ENCODE measurements at places on chromosomes 13 and 19. TPM values are rescaled to one million over a fixed set of nuclear protein-coding genes. Genes with fewer than 3 reads are reported as not detected.

The JUND gene
- 14.2 TPM for total RNA-seq

The FXYD1 gene
- total RNA-seq, result 0.18 TPM

The PRR20B gene
- total RNA-seq, result not detected

The SPACA4 gene
- total RNA-seq, result not detected

The VAV1 gene
- not detected for total RNA-seq

The CASP14 gene
- total RNA-seq, result not detected

GRCh38 chr19:48244281-48244680, 11.4 kb downstream of the CARD8 start:
- H3K27me3 ChIP-seq, result no peaks in the 10 kb centered on the region
- no peak for DNase-seq
- no peak overlapping the region for H3K27ac ChIP-seq
- H3K4me1 ChIP-seq, result peaks cover 5% of the 10 kb centered on the region
- H3K36me3 ChIP-seq, result peaks cover 8% of the 10 kb centered on the region

DNA sequence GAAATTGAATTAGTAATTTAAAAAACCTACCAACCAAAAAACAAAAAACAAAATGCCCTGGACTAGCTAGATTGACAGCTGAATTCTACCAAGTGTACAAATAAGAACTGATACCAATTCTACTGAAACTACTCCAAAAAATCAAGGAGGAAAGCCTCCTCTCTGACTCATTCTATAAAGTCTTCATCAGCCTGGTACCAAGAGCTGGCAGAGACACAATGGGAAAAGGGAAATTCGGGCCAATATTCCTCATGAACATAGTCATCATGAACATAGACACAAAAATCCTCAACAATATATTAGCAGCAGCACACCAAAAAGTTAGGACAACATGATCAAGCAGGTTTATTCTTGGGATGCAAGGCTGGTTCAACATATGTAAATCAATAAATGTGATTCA, 2667.7 kb upstream of the PCDH20 start:
- no peaks in the 10 kb centered on the region for H3K27me3 ChIP-seq
- DNase-seq, result peak; percentile 6
- no peak overlapping the region for H3K27ac ChIP-seq
- H3K4me3 ChIP-seq, result no peak overlapping the region
- no peaks in the 10 kb centered on the region for H3K4me1 ChIP-seq
- no peaks in the 10 kb centered on the region for H3K36me3 ChIP-seq

DNA sequence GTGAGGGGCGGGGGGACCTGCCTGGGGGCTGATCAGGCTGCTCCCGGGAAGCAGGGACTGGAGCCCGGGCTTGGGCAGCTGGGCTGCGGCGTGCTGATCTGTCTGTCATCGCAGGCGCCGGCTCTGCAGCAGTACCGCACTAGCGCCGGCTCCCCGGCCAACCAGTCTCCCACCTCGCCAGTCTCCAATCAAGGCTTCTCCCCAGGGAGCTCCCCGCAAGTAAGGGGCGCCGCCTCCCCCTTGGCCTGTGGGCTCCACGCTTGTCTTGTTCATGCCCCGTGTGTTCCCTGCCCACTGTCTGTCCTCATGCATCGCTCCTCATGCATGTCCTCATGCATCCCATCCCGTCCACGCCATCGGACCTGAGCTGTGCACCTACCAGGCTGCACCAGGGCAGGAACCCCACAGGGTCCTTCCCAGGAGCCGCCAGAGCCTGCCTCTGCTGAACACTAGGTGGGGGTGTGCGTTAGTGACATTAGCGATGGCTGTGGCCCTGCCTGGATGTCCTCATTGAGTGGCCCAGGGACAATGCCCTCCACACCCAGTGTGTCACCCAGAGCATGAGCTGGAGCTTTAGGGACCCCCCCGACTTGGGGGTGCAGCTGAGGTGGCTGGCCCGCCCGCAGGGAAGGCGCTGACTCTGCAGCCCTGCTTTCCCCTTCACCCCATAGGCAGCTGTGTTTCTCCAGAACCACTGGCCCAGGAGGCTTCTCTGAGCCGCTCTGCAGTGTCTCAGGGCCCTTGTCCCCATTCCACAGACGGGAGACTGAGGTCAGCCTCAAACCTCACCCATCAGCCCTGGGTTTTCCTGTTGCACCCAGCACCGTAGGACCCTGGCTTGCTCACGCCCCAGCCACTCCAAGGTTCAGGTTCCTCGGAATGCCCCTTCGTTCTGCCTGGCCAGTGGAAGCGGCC, 19.5 kb downstream of the COMP start:
- H3K27ac ChIP-seq, result no peak overlapping the region
- no peak for DNase-seq
- H3K27me3 ChIP-seq, result no peaks in the 10 kb centered on the region
- H3K4me1 ChIP-seq, result peaks cover 10% of the 10 kb centered on the region
- no peaks in the 10 kb centered on the region for H3K36me3 ChIP-seq

DNA sequence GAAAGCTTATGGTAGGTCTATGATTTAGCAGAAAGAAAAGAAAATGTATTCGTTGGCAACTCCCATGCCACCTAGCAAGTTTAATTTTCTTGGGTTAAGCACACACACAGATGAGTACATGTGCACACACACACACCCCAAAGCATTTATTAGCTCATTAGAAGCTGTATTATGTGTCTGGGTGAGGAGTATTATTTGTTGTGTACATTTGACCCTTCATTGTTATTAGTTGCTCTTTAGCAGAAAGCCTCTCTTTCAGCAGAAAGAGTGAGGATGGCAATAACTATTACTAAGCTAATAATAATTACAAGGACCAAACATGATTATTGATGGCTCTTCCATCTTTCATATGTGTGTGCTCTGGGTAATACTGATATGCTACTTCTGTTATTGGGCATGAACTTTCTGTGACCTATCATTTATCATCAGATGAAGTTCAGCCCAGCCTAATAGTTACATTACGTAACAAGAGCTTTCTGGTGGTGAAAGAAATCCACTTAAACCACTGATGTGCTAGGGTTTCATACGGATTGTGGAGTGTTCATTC, 177.4 kb upstream of the OBI1 start:
- H3K4me1 ChIP-seq, result no peaks in the 10 kb centered on the region
- no peaks in the 10 kb centered on the region for H3K36me3 ChIP-seq
- H3K27me3 ChIP-seq, result no peaks in the 10 kb centered on the region

- no peak overlapping the region for H3K4me3 ChIP-seq
- H3K27me3 ChIP-seq, result no peaks in the 10 kb centered on the region
- no peak overlapping the region for H3K27ac ChIP-seq
- H3K36me3 ChIP-seq, result no peaks in the 10 kb centered on the region
These were observed 12.2 kb upstream of the C19orf33 start for GRCh38 chr19:38291855-38292254.

GRCh38 chr13:98542568-98543377, 34.1 kb downstream of the STK24 start:
- peaks cover 31% of the 10 kb centered on the region for H3K4me1 ChIP-seq
- H3K4me3 ChIP-seq, result no peak overlapping the region
- DNase-seq, result no peak
- H3K27ac ChIP-seq, result no peak overlapping the region
- H3K36me3 ChIP-seq, result peaks cover 2% of the 10 kb centered on the region

GRCh38 chr13:62432906-62433305, 1017.3 kb upstream of the PCDH20 start:
- no peaks in the 10 kb centered on the region for H3K27me3 ChIP-seq
- no peak for DNase-seq
- H3K4me1 ChIP-seq, result no peaks in the 10 kb centered on the region
- H3K36me3 ChIP-seq, result no peaks in the 10 kb centered on the region
- no peak overlapping the region for H3K27ac ChIP-seq

DNA sequence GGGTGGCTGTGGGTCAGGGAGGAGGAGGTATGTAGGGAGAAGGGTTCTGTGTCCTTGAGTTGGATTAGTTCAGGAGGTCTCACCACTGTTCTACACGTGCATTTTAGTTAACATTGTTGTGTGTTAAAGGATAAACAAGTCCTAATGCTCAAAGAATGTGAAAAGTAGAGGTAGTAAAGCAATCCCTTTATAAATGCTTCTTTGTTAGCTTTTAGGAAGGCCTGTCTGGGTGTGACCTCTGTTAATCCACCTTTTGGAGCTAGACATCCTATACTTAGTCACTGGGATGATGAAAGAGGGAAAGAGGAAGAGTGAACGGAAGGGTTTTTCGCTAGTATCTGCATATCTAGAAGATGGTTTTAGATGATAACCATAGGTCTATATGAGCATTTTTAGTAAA, 42.2 kb upstream of the FLT1 start:
- peaks cover 2% of the 10 kb centered on the region for H3K4me1 ChIP-seq
- H3K4me3 ChIP-seq, result no peak overlapping the region
- DNase-seq, result no peak
- no peaks in the 10 kb centered on the region for H3K36me3 ChIP-seq

Measured in IMR-90 (cell line).